ENCODE measurements at places on chromosomes 1 and 21.

- DNase-seq = peak; percentile 66
Observed at GRCh38 chr1:75130865-75131564, 3.2 kb upstream of the LHX8 start.

DNA sequence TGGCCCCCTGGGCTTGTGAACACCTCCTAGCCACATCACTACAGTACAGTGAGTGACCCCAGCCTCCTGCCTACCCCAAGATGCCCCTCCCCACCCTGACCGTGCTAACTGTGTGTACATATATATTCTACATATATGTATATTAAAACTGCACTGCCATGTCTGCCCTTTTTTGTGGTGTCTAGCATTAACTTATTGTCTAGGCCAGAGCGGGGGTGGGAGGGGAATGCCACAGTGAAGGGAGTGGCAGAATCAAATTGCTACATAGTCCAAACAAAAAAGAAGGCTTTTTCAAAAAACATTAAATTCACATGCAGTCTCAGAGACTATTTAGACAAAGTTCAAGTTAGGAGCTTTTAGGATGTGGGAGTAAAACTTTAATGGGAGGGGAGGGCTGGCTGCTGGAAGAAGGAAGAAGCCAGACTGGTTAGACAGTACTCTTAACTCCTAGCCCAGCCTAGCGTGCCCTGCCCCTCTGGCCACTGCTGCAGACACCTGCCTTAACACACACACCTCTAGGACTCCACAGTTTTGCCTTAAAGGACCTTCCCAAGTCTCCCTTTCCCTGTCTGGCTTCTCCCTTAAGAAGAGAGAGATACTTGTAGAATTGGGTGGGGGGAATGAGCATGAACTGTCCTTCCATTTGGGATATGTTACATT, 9.4 kb downstream of the PEA15 start:
- DNase-seq = no peak

DNA sequence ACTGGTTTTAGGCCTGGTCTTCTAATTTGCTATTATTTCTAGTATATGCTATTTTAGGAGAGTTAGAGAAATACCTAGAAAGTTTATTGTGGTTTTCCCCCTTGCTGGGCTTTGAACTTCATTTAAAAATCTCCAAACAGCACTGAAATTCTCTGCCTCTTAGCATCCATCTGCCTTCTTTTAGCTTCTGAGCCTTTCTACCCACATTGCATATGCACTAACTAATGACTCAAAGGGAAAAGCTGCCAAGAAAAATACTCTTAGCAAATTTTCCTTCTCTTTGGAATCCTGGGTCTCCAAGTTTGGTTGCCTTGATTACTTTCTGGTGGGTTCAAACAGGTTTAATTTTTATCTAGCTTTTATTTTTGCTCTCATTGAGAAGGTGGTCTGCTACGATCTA, 408.4 kb upstream of the PTBP2 start:
- no peak for DNase-seq

DNA sequence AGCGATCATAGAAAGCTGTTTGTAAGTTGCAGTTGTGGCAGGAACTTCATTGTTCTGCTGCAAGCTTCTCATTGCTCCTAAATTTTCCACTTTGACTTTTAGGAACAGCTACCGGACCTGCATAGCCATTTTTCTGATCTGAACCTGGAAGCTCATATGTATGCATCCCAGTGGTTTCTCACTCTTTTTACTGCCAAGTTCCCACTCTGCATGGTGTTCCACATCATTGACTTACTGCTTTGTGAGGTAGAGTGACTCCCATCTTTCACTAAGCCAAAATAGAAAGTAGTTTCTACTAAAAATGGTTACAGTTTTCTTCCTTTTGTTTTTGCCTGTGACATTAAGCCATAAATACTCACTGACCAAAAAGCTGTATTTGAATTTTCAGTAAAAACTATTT, 254.2 kb downstream of the GPR52 start:
- DNase-seq = no peak

GRCh38 chr1:212942679-212943392, 7.5 kb upstream of the VASH2 start:
- no peak for DNase-seq

DNA sequence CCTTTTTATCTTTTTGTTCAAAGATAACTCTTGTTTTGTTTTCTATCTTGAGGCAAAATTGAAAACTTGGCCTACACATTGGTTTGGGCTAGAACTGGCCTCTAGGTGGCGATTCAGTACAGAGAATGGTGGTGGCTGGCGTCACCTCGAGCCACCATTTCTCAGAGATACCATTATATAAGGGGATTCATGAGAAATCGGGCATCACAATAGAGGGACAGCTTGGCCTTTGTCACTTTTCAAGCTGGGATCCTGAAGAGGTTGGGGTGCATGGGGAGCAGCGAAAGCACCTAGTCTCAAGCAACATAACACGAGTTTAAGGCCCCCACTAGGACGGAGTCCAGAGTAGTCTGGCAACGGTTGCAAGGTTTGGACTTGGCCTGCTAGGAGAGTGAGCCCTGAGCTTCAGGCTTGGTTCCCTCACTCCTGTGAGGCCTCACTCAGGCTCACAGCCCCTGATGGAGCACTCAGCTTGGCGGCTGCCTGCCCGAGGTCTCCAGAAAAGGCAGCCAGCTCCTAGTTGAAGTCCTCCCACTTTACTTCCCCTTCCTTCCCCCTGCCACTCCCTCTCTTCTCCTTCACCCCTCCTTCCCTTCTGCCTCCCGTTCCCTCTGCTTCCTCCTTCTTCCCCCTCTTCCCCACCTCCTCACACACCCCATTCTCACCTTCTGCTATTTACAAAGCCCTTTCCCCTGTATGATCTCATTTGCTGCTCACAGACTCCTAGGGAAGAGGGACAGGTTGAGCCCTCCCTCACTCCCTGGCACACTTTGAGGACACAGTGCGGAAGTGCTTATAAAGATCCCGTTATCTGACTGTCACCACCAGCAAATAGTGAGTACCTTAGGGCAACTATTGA, 67.8 kb downstream of the LRIG2 start:
- peak; percentile 86 for DNase-seq

GRCh38 chr21:45406801-45407628, 2.0 kb downstream of the COL18A1 start:
- DNase-seq = peak; percentile 77

DNA sequence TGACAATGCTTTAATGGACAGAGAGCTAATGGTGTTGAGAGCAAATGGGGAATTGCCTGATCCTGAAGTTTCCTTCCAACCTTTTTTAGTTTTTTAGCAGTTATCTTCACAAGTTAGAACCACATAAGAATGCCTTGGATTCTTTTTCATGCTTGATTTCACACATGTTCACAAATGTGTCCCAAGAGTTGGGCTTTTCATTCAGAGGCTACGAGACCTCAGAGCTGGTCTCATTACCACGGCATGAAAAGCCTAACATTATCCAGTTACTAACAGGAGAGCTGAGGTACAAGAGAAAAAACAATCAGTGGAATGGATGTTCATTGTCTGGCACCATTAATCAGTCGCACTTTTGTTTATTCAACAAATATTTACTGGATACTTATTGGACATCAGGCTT, 340.6 kb downstream of the ZNF326 start:
- DNase-seq = peak; percentile 57

DNA sequence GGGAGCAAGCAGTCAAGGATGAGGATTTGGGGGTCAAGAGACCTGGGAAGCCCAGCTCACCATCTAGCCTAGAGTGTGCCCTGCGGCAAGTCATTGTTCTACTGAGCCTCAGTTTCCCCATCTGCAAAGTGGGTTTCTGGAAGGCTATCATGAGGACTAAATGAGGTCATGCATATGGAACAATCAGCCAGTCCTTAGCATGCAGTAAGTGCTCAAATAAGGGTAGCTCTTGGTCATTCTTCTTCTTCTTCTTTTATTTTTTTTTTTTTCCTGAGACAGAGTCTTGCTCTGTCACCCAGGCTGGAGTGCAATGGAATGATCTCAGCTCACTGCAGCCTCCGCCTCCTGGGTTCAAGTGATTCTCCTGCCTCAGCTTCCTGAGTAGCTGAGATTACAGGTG, 99.9 kb upstream of the RUNX3 start:
- no peak for DNase-seq

- DNase-seq = no peak
Observed at GRCh38 chr1:203439131-203439730, 36.4 kb upstream of the PRELP start.

- peak; percentile 73 for DNase-seq
Observed at GRCh38 chr1:97017895-97018294, 296.3 kb downstream of the PTBP2 start.

GRCh38 chr1:202953392-202953791, 4.7 kb downstream of the ADIPOR1 start:
- no peak for DNase-seq

- DNase-seq = peak; percentile 67
Observed at GRCh38 chr1:97441966-97442365, 478.9 kb downstream of the DPYD start.

- no peak for DNase-seq
Observed at GRCh38 chr1:37846647-37847339, 12.6 kb downstream of the MTF1 start.

DNA sequence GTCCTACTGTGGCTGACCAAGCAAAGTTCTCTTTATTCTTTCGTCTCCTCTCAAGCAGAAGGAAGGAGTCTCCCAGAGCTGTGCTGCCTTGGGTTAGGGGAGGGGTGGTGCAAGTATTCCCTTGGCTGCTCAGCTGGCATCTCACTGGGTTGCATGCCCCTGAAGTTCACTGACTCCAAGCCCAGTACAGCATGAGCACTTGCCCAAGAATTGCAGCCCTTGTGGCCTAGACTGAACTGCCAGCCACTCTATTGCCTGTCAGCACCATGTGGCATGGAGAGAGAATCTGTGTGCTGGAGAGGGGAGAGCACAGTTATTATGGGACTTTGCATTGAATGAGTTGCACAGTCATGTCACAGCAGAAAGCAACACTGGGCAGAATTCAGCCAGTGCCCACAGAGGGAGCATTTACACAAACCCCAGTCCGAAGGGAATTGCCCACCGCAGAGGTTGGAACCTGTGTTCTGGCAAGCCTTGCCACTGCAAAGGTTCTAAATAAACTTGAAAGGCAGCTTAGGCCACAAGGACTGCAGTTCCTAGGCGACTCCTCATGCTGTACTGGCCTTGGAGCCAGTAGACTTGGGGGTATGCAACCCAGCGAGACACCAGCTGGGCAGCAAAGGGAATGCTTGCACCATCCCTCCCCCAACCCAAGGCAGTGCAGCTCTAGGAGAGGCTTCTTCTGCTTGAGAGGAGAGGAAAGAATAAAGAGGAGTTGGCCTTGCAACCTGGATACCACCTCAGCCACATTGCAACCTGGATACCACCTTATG, 28.8 kb downstream of the DR1 start:
- DNase-seq = no peak

GRCh38 chr1:201643835-201644104, 104.8 kb downstream of the NAV1 start:
- no peak for DNase-seq

DNA sequence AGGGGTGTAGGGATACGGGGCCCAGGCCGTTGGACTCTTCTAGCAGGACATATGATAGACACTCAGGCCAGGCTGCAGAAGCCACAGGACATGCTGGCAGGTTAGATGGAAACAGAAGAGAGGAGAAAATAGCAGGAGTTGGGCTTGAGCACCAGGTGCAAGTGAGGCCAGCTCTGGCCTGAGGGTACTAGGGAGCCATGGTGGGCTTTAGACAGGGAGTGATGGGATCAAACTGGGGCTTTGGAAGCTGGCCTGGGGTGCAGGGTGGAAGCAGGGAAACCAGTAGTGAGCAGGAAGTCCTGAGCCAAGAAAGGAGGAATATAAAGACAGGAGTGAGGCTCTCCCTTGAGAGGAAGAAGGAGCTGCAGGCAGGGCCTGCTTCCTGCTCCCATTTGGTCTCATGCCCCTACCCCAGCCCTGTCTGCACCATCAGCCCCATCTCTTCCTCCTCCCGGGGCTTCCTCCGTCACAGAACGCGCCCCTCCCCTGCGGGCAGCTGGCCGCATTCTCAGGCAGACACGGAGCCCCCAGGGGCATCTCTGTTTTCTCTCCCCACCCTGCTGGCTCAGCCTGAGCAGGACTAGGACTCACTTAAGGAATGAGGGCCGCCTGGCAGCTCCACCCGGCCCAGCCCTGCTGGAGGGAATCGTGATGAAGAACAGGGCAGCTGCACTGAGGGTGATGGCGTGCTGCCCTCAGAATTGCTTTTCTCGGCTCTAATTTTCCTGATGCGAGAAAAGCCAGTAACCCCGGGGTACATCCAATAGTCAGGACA, 165.5 kb upstream of the TMEM51 start:
- DNase-seq = no peak

- no peak for DNase-seq
Observed at GRCh38 chr1:118905196-118905595, 82.9 kb downstream of the TBX15 start.

- DNase-seq = peak; percentile 46
Observed at GRCh38 chr1:216502528-216503162, 79.4 kb upstream of the USH2A start.

GRCh38 chr1:33074193-33074945, 6.6 kb upstream of the AZIN2 start:
- DNase-seq = no peak

DNA sequence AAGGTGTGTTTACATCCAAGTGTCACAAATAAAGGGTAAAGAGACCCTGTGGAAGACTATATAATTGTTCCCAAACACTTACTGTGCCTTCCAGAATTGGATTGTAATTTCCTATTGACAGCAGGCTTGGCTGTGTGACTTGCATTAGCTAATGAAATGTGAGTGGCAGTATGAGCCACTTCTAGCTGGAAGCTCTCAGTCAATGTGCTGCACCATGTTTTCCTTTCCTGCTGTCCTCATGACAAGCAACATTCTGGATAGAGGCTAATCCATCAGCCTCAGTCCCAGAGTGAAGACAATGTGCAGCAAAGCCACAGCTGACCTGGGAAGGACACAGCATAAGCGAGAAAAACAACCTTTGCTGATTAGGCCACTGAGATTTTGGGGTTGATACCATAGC, 5.9 kb upstream of the FOXJ3 start:
- DNase-seq = peak; percentile 34

DNA sequence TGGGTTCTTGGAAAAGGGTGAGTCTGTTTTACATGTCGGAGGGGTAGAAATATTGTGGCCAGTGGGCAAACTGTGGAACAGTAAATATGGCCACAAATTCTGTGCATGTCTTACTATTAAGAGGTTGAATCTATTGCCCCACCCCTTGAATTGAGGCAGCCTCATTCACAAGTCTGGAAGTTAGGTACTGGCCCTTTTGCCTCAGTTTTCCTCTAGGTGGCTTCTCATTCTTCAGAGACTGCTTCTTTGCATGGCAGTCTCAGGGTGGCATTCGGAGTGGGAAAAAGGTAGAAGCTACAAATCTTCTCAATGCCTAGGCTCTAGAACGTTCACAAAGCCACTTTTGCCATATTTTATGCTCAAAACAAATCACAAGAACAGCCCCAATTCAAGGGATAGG, 57.2 kb downstream of the SLC9C2 start:
- no peak for DNase-seq

DNA sequence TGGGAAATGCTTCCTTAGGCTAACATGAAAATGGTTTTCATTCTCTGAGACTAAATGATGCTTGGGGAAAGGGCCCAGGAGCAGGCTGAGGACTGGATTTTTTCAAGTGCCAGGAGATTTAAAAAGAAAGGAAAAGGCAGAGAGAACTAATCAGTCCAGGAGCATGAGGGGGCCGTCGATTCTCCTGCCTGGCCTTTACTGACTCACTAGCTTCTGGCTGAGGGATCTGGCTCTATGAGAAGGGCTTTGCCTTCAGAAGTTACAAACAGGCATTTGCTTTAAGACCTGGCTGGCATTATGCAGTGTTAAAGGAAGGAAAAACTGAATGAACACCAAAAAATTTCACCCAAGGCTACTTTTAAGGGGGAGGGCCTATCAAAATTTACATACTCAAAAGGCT, 359.2 kb downstream of the PBX1 start:
- no peak for DNase-seq
